Activated CD4-positive, alpha-beta T cell treated with anti-CD3 and anti-CD28 coated beads, Interleukin-2, amount 50 U/mL, for 16 hours (primary cell): ENCODE measurements at places on chromosomes 7 and 10.

- no peak for DNase-seq
These were observed 384.1 kb downstream of the NXPH1 start for GRCh38 chr7:8817448-8818036.

- no peak for DNase-seq
These were observed 32.5 kb downstream of the DYDC1 start for GRCh38 chr10:80324086-80324485.

GRCh38 chr7:44748948-44749731, 493 bp downstream of the ZMIZ2 start:
- DNase-seq, result no peak

- DNase-seq, result no peak
These were observed 9.5 kb upstream of the AP5Z1 start for GRCh38 chr7:4765776-4766490.

DNA sequence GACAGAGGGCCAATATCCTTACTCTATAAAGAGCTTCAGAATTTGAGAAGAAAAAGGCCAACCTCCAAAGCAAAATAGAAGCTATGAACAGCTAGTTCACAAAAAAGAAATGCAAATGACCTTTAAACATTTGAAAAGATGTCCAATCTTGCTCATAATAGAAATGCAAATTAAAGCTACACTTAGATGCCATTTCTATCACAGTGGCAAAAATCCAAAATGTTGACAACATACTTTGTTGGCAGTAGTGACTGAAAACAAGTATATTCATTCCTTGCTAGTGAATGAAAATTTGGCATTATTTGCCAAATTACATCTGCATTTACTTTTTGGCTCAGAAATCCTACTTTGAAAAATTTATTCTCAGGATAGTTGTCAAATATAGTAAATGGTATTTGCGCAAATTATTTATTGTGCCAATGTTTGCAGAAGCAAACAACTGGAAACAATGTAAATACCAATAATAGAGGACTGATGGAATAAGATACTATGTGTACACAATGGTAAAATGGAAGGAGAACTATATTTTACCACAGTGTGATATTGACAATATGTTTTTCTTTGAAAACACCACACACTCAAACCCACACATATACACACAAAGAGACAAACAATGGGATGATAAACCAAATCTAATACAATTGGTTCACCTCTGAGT, 9.4 kb downstream of the TMEM106B start:
- DNase-seq, result no peak

DNA sequence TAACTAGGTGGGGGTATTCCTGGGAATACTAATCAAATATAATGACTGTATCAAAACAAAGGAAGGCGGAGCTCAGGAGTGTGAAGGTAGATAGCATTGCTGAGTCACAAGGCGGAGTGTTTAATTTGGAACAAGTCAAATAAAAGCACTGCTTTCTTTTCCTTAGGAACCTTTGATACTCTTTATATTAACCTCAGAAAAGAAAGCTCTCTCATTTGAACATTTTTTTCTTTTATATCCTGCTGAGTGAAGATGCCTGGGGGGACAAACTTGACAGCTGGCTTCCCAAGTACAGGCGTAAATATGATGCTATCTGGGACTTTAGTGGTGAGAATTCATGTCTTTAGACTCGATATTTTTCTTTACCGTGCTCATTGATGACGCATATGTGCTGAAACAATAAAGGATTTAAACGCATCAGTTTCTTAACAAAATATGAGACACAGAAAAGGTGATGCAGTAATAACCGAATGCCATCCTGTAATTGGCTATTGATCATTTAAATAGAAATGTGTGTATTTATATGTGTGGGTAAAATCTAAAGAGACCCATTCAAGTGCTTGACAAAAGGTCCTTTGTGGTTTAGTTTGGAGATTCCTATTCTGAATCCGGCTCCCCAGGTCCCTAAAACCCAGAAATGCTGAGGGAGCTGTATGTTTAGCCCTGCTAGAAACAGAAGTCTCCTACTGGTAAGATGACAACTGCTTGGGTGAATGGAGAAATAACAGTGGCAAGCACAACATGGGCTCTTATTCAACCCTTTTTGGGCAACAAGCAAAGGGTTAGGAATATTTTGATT, 102.7 kb downstream of the PRTFDC1 start:
- DNase-seq, result no peak
